ENCODE measurements at places on chromosomes 2 and 18.
A peak's percentile ranks its signal among the peaks of the same experiment; 100 is the strongest.

DNA sequence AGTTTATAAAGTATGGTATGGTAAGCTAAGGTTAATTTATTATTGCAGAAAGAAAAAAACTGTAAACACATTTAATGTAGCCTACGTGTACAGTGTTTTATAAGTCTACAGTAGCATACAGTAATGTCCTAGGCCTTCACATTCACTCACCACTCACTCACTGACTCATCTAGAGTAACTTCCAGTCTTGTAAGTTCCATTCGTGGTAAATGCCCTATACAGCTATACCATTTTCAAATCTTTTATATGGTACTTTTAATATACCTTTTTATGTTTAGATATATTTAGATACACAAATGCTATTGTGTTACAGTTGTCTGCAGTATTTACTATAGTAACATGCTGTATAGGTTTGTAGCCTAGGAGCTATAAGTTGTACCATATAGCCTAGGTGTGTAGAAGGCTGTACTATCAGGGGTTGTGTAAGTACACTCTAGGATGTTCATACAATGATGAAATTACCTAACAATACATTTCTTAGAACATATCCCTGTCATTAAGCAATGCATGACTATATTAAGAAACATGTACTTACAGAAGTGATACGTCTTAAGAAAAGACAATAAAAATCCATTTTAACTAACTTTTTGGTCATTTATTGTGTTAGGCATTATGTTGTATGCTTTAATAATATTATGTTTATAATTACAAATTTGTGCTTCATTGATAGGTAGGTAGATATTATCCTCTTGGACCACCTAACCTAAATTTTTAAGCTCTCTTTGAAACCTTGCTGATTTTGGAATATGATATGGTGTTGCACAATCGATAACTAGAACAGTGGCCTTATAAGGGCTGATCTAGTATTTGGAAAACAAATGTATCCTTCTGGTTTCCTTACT lies 51.9 kb downstream of the VRK2 start:
- peak; percentile 34 for DNase-seq

DNA sequence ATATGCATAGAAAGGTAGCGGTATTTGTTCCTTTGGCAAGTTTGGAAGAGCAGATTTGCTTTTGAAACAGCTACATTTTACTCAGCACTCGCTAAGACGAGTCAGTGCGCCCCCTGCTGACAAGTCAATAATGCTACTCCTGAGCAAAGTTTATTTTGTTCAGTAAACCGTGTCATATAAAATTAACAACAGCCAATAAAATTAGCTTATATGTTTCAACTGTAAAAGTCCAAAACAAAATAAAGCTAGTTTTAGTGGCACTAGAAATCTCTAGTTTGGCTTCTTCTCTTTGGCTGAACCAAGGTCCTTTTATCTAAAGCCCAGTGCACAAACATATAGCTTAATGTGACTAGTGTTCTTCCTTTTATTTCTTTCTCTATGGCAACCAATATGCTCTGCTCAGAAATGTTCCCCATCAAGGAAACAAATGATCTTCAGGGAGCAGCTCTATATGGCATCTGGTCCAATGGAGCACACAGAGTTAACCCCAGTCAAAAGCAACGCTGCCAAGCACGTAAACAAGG lies 4.2 kb upstream of the POU3F3 start:
- peak; percentile 54 for DNase-seq

GRCh38 chr2:222594679-222595078 lies 61.2 kb downstream of the FARSB start:
- peak; percentile 58 for DNase-seq

GRCh38 chr18:46916551-46917107 lies 678 bp downstream of the PIAS2 start:
- peak; percentile 29 for DNase-seq

GRCh38 chr2:135056790-135057189 lies 4.7 kb downstream of the RAB3GAP1 start:
- DNase-seq, result peak; percentile 17

- DNase-seq, result peak; percentile 88
These were observed 41.7 kb downstream of the PTPRM start for GRCh38 chr18:7608781-7609201.

DNA sequence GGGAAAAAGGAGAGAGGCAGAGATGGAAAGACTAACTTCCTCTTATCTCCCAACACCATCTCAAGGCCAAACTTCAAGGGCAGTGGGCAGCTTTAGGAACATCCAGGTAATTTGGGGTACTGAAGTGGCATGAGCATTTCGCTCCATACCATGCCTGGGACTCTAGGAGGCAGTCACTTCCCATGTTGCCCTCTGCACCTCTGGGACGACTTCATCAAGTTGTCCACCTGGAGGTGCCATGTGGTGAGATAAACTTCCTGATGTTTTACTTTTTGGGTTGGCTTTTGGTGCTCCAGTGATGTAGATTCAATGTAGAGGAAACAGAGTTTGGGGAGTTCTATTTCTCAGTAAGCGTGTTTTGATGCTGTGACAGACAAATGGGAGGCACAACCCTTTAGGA lies 56.3 kb upstream of the UPP2 start:
- no peak for DNase-seq

- DNase-seq, result no peak
These were observed 86.2 kb upstream of the HAAO start for GRCh38 chr2:42878581-42878980.

All from fibroblast of skin of back (primary cell).